A549 (cell line): ENCODE measurements at places on chromosomes 6 and 20.
A peak's percentile ranks its signal among the peaks of the same experiment; 100 is the strongest.

DNA sequence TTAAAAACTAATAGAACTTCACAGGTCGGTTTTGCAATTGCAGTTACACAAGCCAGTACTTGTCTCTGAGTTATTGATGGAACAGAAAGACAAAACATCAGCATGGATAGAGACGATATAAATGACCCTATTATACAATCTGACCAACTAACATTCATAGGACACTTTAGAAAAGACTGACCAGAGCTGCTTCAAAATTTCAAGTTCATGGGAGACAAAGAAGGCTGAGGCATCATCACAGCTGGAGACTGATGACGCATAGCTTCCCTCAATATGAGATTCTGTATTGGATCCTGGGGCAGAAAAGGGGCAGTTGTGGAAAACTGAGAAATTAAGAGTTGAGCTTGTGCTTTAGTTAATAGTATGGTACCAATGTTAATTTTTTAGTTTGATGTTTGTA is 174.0 kb downstream of the THBS2 start:
- DNase-seq: no peak

GRCh38 chr6:46626228-46626909 is 26.2 kb downstream of the CYP39A1 start:
- DNase-seq: no peak

DNA sequence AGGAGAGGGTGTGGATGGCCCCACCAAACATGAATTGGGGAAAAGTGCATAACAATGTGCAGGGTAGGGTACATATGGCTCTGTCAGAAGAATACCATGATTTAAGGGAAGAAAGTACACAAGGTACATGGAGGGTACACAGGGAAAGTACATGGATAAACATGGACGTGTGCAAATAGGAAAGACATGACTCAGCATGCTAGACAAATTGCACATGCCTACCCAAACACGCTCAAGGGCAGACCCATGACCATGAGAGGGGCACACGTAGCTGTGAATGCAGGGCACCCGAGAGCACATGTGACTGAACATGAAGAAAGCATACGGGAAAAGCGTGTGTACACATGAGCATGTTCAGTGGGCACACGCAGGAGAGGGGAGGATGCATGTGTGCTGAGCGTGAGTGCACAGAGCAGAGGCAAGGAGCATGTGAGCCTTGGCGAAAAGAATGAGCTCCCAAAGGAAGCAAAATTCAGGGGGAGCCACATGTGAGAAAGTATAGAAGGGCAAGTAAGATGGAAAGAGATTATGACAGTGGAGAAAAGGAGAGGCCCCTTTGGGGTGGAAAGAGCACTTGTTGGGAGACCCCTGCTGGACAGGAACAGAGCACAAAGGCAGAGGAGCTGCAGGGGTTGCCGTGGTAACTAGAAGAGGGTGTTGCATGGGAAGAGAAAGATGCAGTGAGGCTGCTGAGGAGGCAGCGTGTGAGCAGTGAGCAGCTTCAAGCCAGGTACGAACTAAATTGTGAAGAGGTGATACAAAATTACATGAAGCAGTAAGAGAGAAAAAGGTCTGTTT is 17.8 kb downstream of the OR2H2 start:
- peak; percentile 27 for DNase-seq

DNA sequence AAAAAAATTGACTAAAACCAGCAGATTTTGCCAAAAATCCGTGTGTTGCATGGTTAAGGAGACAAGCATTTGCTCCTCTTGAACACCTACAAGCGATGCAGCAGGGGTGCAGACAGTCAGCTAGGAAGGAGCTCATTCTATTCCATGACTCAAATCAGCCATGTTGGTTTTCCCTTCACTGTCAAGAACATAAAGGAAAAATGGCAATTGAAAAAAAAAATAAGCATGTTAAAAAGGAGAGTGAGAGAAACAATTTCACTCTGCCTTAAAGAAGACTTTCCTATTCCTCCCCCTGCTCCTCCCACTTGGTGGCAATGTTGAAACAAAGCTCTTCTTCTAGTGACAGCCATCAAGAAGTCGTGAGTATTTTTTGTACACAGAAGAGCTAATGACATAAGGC is 115.4 kb downstream of the MTFR2 start:
- no peak for DNase-seq

DNA sequence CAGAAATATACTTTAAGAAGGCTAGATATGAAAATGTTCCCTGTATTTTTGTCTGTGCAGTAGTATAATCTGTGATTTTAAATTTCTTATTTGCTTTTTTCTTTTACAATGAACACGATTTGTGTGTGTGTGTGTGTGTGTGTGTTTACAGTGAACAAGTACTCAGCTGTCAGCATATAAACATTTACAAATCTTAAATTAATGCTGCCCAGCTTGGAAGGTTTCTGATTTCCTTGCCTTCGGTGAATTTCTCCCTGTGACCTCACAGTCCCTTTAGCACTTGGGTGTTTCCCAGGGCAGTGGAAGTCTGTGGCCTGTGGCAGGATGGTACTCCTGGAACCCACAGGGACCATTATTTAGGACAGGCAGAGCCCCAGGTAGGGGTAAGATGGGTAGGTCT is 37.6 kb downstream of the TXLNB start:
- DNase-seq: no peak

GRCh38 chr6:113208726-113209125 is 648.4 kb upstream of the MARCKS start:
- DNase-seq: no peak

DNA sequence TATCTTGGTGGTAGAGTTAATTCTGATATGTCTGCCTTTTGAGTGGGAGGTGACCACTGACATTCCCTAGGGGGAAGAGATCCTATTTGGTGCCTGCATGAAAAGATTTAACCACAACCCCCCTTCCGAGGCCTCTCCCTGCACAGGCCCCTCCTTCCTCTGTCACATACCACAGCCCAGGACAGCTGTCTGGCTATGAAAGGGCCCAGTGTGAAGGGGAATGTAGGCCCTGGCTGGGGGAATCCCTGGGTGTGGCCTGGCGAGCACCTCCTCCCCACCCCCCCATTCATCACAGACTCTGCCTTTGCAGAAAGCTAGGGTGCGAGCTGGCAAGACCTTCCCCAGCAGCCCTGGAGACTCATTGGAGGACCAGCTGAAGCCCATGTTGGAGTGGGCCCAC is 27.4 kb upstream of the MAPRE1 start:
- DNase-seq: no peak

DNA sequence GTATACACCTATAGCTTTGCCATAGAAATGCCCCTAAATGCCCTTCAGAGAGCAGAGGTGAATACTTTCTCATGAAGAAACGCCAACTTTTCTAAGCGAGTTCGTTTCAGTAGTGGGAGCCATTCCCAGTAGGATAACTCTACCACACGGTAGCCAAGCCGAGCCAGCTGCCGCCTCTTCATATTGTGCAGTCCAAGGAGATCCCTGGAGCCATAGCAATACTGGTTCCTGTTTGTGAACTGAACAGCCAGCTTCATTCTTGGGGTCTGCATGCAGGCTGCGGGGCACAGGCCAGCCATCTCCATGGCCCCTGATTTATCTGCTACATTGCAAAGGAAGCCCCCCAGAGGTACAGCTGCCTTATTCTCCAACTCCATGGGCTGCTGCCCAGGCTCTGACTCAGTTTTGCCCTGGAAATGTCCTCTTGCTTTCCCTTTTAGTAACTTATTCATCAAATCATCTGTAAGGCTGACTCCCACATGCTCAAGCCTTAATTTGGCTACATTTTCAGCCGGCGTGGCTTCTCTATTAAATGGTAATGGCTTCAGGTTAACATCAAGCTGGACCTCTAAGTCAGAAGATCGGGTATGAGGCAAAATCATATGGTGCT is 12.8 kb downstream of the FASTKD5 start:
- DNase-seq: no peak

DNA sequence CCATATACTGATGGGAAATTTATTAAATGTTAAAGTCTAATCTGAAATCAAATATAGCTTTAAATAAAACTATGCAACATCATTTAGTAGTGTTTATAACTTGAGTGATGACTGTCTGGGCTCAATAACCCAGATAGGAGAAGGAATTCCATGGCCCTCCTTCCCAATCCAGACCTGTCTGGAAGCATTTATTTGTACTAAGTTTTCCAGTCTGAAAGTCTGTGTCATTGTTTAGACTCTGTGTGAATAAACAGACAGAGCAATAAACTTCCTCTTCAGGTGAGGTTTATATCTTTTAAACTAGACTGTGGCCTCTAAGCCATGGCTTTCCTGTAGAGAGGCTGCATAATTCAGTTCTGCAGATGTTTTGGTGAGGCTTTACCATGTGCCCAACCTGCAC is 176.4 kb downstream of the SOX4 start:
- peak; percentile 42 for DNase-seq

DNA sequence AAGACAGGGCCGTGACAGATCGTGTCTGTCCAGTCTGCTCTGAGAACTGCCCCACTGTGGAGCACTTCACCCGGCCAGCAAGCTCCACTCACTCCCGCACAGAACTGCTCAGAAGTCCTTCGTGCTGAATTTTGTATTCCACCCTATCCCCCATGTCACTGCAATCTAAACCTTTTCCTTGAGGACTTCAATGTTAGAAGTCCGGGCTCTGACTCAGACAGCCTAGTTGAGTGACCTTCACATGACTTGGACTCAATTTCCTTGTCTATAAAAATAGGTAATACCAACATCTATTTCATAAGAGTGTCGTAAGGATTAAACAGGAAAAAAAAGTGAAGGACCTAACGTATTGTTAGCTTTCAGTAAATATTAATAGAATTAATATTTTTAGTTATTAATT is 161.6 kb downstream of the QRSL1 start:
- peak; percentile 21 for DNase-seq

GRCh38 chr20:54545676-54546358 is 70.4 kb downstream of the DOK5 start:
- no peak for DNase-seq

- DNase-seq: no peak
These were observed 551 bp downstream of the SYNCRIP start for GRCh38 chr6:85641897-85642773.

DNA sequence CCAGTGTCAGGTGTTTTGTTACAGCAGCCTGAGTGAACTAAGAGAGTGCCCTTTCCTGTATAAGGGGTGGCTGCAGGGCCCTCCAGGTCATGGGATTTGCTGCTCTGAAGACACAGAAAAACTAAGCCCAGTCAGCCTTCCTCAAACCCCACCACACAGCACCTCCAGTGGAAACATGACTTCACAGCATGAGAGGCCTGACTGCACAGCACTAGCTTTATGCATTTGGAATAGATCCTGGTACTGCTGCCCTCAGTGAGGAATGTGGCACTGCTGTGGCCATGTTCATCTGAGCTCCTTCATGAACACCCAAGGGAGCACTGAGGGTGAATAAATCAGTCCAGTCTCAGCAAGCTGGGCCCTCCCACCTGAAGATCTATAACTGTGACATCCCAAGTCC is 296.1 kb upstream of the FOXQ1 start:
- no peak for DNase-seq

DNA sequence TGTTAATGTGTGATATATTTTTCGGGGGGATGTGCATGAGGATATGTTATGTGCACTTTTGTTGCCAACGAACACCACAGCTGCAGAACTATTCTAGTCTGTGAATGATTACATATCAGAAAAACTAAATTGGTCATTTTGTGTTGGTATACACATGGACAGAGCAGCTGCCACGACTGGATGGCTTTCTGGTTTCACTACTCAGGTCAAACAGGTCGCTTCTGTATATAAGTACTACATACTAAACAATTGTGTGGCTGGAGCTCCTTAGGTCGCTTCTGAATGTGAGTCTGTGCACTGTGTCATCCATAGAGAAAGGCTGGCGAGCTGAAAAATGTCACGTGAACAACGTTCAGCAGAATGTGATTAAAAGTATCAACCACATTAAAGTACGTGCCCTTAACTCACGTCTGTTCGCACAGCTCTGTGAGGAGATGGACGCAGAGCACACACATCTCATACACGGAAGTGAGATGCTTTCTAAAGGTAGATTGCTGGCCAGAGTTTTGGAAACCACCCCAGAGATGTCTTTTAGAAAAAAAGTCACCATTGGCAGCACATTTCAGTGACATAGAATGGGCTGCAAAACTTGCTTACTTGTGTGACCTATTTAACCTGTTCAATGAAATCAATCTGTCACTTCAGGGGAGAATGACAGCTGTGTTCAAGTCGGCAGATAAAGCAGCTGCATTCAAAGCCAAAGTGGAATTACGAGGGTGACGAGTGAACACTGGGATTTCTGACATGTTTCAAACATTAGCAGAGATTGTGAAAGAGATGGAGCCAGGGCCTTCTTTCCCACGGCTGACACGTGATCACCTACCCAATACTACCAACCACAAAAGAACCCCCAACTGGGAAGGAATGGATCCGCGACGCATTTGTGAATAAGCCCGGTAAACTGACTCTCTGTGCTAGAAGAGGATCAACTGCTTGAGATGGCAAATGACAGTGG is 176.6 kb downstream of the PDE10A start:
- no peak for DNase-seq

DNA sequence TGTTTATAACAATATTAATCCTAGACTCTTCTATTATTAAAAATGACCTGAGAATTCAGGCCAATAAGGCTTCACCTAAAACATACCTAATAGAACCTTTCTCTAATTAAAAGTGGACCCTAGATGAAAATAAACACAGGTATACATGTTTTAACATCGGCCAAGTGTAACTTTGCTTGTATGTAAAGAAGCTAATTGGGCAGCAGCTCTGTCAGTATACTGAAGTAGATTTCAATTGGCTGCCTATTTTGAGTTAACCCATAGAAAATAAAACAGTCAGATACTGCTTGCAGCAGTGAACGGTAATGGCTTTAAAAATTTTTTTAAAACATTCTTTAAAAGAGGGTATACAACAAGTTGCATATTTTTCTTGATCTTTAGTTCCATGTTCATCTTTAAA is 67.3 kb downstream of the PDSS2 start:
- DNase-seq: no peak

DNA sequence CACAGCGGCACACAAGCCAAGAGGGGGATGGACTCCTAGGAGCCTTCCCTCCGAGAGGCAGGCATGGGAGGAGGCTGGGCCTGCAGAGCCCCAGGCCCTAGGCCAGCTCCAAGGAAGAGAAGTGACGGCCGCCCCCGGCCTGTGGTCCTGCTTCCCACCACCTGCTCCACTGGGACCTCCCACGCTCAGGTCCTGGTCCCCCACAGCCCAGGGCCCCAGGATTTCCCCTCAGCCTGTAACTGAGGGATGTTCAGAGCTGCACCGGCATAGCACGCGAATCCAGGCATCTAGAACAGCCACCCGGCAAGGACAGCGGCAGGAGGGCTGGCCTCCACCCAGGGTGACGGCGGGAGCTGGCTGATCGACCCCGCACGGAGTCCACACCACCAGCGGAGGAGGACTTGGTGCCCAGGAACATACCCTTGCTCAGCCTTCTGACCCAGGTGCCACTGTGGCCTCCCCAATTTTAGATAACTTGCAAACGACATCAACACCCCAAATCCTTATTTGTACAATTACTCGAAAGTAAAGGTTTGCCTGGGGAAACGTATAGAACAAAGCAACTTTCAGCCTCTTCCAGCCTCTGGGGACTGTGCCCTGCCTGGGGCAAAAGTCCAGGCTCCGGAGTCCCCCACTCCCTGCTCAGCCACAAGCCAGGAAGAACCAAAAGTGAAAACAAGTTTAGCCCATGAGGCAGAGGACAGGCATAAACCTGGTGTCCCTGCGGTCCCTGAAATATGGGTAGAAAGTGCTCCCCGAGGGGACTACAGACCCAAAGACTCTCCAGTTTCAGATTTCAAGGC is 3.5 kb downstream of the GATA5 start:
- no peak for DNase-seq
